Right ventricle myocardium superior (tissue), 1 donor: ENCODE measurements at places on chromosomes 2 and 18. TPM values are rescaled to one million over a fixed set of nuclear protein-coding genes. Genes with fewer than 3 reads are reported as not detected.

- no peak for DNase-seq
Measured at GRCh38 chr18:23595591-23595990, 9.3 kb upstream of the NPC1 start.

- DNase-seq, result no peak
Measured at GRCh38 chr2:138090330-138090729, 126.1 kb downstream of the HNMT start.

DNA sequence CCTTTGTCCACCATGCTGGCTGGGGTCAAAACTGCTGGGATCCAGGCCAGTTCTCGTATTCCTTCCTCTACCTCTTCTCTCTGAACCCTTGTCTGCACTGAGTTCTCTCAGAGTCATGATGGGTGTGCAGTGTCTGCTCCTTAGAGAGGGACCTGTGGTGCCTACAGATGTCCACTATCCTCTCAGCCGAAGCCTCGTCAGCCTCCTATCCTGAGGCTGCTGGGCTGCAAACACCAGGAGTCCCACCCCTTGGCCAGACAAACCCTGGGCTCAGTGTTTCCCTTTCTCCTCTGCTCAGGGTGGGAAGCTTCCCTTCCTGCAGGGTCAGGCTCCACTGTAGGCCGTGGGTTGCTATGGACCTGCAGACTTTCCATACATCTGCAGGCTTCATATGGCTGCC, 2.3 kb downstream of the INPP5D start:
- no peak for DNase-seq

DNA sequence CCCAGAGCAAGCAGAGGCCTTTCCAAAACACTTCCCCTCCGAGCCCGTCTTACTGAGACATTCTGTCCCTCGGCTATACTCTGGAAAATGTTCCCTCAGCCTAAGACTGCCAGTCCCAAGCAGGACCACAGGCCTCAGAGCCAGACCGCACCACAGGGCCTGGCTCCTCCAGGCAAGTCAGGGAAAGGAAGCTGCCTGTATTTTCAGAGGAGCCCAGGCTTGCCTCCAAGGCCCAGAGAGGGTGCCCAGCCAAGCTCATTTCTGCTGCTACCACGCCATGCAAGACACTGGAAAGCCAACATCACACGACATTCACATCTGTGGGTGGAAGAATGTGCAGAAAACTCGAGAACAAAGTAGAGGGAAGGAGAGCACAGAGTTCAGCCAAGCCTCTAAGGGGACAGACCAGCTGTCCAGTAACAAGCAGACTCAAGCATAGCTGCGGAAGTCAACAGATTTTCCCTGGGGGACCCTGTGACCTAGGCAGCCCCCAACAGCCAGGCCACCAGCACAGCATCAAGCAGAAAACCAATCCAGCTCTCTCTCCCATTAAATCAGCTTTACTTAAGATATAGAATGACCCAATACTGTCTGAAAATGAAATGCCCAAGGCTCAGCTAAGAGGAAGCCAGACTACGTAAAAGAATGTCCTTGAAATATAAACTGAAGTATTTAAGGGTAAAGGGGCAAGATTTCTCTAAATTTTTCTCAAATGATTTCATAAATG, 123.9 kb downstream of the ZFP36L2 start:
- DNase-seq, result peak; percentile 85

DNA sequence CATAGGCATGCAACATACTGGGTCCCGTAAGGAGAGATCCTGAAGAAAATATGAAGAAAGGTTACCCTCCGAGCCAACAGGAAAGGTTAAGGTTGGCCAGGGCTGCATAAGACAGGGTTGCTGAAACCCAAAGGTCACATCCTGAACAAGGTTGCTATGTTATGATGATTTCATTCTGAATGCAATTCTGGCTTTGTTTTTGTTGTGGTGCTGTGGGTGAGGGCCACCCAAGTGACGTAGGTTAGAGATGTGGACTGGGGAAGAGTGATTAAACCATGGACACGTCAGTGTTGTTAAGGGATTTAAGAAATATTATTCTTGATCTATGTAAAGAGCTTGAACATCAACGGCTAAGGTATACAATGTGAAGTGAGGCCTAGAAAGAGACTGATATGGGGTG, 60.0 kb downstream of the ZEB2 start:
- no peak for DNase-seq

GRCh38 chr2:170694316-170694715, 20.8 kb upstream of the SP5 start:
- DNase-seq, result no peak

DNA sequence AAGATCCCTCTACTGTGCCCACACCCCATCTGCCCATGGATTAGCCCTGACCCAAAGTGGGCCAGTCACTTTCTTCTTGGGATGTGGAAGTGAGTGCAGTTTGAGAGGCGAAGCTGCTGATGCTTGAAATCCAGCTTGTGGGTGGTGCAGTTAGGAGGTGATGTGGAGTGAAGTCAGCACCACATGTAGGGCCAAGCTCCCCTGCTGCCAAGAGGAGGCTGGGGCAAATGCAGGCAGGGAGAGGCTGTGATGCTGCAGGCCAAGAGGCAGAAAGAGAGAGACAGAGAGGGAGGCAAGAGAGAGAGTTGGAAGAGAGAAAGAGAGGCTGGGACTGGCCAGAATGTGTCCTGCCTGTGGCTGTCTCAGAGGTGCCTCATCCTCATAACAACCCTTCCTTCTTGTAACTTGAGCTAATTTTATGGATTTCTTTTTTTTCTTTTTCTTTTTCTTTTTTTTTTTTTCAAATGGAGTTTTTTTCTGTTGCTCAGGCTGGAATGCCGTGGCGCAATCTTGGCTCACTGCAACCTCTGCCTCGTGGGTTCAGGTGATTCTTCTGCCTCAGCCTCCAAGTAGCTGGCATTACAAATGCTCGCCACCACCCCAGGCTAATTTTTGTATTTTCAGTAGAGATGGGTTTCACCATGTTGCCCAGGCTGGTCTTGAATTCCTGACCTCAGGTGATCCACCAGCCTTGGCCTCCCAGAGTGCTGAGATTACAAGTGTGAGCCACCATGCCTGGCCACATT, 35.3 kb upstream of the CAB39 start:
- no peak for DNase-seq

- no peak for DNase-seq
Measured at GRCh38 chr18:22899421-22899820, 33.7 kb upstream of the RBBP8 start.

GRCh38 chr2:209901172-209901571, 101.3 kb upstream of the RPE start:
- DNase-seq, result no peak

DNA sequence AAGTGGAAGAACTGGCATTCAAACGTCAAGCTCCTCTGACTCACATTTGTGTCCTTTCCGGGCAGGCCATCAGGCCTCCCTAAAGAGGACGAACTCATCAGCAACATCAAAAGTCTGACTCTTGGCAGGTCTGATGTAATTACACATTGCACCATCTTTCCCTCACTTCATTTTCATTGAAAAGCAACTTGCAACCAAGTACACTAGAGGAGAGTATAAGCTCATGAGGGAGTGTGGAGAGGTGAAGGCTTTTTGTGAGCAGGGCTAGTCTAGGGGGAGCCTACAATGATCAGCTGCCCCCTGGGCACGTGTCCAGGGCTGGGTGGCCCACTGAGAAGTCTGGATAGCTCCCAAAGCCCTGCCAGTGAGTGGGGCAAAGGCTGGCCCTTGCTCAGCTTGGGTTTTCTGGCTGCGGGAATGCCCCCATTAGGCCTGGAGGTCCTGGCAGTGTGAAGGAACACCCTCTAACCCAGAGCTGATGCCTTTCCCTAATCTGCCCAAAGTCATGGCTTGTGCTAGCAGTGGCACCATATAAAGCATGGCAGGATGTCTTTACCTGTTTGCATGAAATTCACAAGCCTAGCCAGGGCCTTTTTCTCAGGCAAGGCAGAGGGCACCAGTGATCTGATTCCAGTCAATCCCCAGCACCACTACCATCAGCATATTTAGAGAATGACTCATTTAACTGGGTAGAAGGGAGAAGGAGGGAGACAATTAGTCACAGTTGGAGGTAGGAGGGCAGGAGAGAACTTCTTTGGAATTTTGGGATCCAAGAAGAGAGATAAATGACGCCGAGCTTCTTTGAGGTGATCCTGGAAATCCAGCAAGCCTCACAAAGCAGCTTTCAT, 8.5 kb upstream of the DAW1 start:
- DNase-seq, result peak; percentile 43

DNA sequence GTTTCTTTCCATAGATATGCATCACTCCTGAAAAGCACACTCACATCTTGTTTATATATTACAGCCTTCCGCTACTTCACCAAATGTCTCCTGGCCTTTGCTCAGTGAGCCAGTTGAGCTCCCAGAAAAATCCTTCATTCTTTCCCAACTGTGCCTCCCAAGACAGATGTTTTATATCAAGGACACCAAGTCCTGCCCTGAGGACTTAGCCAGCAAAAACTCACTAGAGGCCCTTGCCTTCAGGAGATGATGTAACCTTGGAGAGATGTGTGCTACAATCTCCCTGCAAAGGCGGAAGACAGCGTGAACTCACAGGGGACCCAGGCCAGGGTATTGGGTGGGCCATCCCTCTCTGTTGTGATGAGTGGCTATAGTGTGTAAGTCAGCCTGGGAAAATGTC, 86.1 kb upstream of the CTAGE1 start:
- peak; percentile 74 for DNase-seq

- DNase-seq, result no peak
Measured at GRCh38 chr2:141501752-141502151, 629.1 kb downstream of the LRP1B start.

DNA sequence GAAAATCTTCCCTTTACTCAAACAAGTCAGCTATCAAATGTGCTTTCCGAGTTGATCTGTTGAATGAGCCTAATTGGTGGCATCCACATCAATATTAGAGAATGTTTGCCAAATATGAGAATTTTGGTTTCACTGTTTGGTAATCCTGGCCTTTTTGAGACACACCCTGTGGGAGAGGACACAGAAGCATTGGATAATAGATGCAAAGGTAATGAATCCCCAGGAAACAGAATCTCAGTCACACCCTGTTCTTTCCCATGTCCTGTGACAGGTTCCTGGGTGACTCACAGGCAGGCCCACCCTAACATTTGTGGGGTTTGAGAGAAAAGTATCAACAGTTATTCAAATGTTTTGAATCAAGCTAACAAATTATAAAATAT, 99.8 kb upstream of the PELI1 start:
- no peak for DNase-seq

GRCh38 chr2:128541448-128541847, 222.8 kb upstream of the HS6ST1 start:
- no peak for DNase-seq

- no peak for DNase-seq
Measured at GRCh38 chr2:175804122-175804521, 197.9 kb downstream of the LNPK start.

GRCh38 chr2:72147303-72147971, at the start of gene CYP26B1:
CYP26B1 (minus strand) TSS chr2:72147862; CDS start chr2:72147834, 28 bp downstream.
- DNase-seq, result peak; percentile 70

DNA sequence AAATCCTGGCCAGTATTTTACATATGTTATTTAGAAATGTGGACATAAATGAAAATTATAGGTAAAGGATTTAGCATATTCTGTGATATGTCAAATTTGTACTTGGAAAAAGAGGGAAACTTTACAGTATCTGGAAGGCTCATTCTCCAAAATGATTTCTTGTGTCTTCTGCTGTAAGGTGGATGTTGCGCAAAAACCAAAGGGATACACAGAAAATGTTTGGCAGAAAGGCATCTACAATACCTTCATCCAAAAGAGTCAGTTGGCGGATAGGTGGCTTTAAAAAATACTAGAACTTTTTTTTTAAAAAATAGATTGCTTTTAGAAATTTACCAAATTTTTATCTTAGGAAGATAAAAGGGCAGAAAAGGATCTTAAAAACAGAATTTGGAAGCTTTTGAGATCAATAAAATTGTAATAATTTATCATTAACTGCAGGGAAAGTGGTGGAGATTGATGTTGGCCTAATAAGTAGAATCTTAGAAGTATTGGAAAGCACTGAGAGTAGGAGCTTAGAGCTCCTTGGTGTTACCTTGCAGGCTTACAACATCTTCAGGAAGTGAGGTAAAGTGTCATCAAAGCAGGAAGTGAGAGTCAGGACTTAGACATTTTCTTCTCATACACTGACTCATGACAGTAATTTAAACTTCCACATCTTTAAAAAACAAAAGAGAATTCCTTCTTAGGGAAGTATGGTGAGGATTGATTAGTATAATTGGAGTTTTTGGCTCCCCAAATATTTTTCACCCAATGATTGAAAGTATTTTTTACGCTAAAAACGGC, 2.1 kb downstream of the NABP1 start:
- DNase-seq, result no peak

DNA sequence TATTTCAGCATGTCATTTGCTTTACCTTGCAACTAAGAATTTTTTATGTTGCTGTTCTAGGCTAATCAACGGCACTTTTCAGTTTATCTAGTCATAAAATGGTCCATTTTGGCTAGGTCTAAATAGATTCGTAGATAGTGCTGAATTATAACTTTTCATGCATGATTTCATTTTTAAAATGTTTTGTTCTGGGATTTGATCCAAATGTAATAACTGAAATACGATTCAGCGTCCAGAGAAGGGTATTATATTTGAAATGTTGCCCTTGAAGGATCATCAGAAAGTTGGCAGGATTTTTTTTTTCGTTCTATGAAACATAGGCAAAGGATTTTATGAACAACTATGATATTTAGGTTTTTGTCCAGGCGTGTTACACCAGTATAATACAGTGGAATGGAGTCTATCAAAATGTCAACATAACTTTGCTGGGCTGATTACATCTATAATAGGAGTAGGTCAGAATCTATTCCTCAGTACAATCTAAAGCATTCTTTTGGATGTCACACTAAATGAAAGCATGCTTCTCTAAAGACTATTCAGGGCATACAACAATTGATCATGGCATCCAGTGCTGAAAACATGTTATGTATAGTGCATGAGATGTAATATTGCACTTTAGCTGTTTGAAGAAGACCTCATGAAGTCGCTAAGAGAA, 24.8 kb downstream of the TTC27 start:
- DNase-seq, result no peak

DNA sequence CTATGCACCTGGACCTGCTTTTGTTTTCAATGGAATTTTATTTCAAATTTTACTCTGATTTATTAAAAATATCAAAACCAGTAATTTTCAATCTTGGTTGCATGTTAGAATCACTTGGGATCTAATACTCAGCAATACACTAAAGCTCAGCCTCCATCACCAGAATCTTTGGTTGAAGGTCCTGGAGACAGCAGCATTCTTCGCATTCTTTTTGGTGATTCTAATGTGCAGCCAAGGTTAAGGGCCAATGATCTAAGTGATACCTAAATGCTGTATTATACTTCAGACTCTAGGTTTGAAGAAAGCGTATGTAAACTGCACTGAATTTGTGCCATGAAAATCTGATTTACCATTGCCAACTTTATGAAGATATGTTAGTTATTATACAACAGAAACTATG, 493.1 kb downstream of the XIRP2 start:
- no peak for DNase-seq

The LDAH gene
- total RNA-seq, result 7.0 TPM

The NFU1 gene
- total RNA-seq, result 134 TPM

The PLGLB2 gene
- 1.4 TPM for total RNA-seq

The TOGARAM2 gene
- total RNA-seq, result 42.8 TPM

The C2orf81 gene
- total RNA-seq, result 0.62 TPM

The SKA1 gene
- total RNA-seq, result 0.65 TPM

The E2F6 gene
- total RNA-seq, result 12.2 TPM
